Aorta (tissue), 5 donors: ENCODE measurements at places on chromosomes 11 and 22. TPM values are rescaled to one million over a fixed set of nuclear protein-coding genes. Genes with fewer than 3 reads are reported as not detected.

DNA sequence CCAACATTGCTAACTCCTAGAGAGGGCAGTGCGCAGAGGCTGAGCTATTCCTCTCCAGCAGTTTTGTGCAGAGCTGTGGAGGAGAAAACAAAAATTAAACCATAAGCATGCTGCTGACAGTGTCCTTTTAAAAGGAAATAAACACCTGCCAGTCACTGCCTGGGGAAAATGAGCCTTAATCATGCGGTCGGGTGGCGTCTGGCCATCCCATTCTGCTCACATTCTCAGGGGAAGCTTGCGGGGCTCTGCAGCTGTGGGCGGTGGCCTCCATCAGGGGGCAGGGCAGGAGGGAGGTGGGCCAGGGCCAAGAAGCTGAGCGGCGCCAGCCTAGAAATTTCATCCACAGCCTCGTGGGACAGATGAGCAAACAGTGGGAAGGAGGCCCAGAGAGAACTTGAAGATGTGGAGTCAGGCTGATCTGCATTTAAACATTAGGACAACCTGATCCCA lies 71.0 kb upstream of the TP53I11 start:
- DNase-seq, result peak; percentile 91

Gene MYOD1
- not detected for total RNA-seq

DNA sequence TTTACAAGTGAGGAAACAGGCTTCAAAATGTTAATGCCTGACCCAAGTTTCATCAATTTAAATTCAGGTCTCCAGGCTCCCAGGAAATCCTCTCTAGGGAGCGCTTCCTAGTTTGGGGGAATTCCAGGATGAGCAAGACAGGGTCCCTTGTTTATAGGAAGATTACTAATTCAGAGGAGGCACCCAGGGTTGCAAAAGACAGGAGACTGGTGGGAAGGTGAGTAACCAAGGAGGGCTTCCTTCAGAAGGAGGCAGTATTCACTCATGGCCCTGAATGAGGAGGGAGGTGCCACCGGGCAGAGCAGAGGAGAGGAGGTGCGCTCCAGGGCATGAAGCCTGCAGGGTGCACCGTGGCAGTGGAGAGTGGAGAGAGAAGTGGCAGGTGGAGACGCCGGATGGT lies 1.6 kb downstream of the TMEM132A start:
- no peak for DNase-seq

DNA sequence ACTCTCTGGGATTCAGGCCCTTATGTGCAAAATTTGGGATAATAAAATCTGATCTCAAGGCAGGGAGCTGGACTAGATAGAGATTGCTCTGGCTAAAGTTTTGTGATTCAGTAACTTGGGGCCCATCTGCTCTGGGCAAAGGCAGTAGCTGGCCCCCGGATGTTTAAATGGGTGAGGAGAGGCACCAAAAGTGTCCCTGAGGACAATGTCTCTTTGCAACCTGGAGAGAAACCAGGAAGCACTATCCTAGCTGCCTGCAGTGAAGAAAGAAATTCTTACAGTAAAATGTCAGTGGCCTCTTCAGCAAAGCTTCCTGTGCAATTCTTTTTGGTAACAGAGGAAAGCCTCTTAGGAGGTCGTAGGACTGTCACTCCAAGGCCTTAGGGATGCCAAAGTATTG lies 54.6 kb upstream of the BARX2 start:
- DNase-seq, result no peak

DNA sequence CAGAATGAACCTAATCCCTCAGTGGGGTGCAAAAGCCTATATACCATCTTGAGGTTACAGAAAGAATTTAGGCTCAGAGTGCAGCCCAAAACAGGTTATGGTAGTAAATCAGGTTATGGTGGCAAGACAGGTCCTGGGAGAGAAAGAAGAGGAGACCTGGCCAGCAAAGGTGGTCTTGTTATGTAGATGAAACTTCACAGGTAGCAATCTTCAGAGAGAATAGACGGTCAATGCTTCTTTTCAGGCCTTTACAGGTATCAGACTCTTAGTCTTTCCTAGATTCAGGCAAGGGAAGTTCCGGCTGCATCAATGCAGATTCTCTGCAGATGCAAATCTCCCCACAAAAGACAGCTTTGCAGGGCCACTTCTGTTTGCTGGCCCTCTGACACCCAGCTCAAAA lies 45.8 kb upstream of the SORL1 start:
- DNase-seq, result no peak

DNA sequence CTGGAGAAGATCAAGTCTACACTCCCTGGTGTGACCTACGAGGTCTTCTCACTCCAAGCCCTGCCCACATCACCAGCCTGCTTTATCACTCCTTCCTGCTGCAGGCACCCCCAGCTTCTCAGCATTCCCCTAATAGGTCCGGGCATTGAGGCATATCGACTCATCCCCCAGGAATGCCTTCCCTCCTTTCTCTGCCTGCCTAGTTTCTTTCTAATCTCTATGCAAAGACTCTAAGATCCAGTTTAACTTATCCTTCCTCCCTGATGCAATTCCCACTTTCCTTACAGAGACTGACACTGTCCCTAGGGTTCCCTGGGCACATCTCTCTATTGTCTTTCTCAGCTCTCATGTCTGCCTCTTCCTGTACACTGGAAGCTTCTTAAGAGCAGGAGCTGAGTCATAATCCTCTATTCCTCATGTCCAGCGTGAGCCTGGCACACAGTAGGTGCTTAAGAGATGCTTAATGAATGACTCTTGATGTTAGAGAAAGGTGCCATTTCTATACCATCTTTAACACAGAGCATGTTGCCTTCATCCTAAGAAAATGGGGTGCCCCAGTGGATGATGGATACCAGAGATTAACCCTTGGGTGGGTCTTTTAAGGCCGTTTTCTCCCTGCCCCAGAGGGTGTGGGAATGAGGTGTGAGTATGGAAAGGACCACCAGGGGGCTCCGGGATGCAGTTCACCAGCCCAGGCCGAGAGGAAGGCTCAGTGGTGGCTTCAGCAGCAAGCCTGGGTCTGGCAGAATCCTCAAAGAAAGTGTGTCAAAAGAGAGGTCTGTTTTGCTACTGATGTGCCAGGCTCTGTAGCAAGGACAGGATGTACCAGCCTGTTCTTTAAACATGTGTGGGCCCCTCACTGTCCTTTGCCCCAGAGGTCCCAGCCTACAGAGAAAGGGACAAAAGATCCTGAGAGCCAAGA lies 34.7 kb downstream of the PARVA start:
- peak; percentile 75 for DNase-seq

- DNase-seq, result peak; percentile 67
Observed at GRCh38 chr11:1375955-1376258, 13.8 kb upstream of the BRSK2 start.

Gene RFPL2
- total RNA-seq, result not detected

GRCh38 chr11:62999649-63000048 lies 14.9 kb upstream of the SLC22A6 start:
- DNase-seq, result no peak

Gene BDNF
- 0.75 TPM for total RNA-seq

- peak; percentile 87 for DNase-seq
Observed at GRCh38 chr22:39431821-39432251, 25.0 kb upstream of the MGAT3 start.

- DNase-seq, result no peak
Observed at GRCh38 chr11:9771071-9771511, 107.2 kb downstream of the SWAP70 start.

GRCh38 chr11:84812471-84812969 lies 814.6 kb downstream of the DLG2 start:
- DNase-seq, result no peak

Gene NRIP3
- total RNA-seq, result 2.6 TPM

DNA sequence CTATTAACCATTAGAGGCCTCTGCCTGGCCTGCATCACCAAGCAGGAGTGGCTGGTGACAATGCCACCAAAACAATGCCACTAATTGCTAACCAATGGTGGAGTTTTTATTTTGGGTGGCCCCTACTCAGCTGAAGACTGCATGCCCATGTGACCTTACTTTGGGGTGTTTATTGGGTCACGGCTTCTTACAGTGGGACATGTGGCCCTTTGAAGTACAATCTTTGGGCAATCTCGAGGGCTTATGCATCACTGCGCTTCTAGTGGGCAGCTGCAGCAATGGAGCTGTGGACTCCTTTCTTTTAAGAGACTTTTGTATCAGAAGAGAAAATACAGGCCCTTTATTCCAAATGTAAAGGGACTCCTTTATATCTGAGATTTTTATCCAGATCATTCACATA lies 85.7 kb downstream of the IGLL5 start:
- no peak for DNase-seq

- DNase-seq, result no peak
Observed at GRCh38 chr11:109112821-109113280, 309.1 kb upstream of the C11orf87 start.

Gene ABCG4
- 0.75 TPM for total RNA-seq

Gene BBS1
- 27.2 TPM for total RNA-seq

Gene JHY
- total RNA-seq, result 6.1 TPM

DNA sequence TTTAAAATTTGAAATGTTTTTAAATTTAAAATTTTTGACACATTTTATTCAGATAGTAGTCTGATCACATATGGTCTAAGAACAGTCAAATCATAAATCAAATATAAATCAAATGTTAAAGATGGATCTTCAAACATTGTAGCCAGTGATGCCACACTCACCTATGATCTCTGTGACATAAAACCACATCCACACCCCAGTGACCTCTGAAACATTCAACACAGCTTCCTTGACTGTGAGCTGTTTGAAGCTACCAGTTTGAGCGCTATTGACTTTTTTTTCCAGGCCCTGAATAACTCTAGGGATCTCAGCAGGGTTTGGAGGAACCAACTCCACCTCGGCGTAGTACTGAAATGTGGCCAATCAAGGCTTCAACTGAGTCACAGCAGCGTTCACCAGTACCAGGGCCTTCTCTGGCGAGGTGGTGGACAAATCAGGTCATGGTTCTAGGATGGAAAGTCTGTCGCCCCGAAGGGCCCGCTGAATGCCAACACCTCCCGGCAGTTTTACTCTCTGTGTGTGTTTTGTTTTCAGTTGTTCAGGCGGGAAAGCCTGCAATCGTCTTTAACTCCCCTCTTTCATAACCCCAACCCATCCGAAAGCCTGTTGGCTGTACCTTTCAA lies 4.3 kb upstream of the MARK2 start:
- peak; percentile 64 for DNase-seq

DNA sequence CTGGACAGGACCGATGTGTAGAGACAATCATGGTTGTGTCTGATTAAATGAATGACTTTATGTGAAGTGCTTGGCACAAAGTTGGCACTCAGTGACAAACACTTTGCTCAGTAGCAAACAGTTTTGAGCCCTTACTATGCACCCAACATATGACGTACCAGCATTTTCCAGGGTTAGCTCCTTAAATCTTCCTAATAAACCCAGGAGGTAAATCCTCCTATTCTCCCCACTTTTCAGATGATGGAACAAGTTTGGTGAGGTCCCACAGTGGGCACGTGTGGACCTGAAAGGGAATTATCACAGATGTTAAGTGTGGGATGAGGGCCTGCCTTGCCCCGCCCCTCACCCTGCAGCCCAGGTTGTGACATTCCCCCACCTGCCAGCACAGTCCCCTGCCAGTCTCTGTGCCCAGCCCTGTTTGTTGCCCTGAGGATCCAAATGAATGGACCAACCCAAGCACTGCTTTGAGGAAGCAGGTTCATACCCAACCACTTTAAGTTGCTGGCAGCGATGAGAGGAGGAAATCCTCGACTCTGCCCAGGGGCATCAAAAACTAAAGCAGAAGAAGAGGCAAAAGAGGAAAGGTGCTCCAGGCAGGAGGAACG lies 6.6 kb upstream of the CARD10 start:
- no peak for DNase-seq

DNA sequence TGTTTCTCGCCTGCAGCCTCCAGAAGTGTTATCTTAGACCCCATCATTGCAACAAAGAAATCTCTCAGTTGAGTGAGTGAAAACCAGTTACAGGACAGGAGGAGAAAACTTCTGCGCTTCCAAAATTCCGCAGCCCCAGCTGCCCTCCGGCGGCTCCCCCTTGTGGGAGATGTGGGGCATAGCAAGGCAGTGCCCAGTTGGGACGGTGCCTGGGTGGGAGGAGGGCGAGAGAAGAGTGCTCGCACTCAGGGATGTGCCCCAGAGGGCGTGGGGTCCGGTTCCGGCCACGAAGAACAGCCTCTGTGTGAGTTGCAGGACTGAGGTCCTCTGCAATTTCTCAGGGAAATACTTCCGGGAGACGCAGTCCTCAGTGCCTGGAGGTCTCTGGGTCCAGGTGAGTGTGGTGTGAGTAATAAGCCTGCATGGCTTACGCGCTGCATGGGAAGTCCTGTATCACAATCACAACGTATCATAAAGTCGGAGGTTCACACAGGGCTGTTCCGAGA lies 87.0 kb upstream of the BLID start:
- peak; percentile 80 for DNase-seq

Gene WT1
- not detected for total RNA-seq

Gene CSNK2A3
- 6.0 TPM for total RNA-seq

GRCh38 chr11:117932426-117932825 lies 3.2 kb upstream of the TMPRSS13 start:
- peak; percentile 74 for DNase-seq

- no peak for DNase-seq
Observed at GRCh38 chr11:5881756-5882155, 1.3 kb downstream of the OR52E4 start.
